ENCODE measurements at places on chromosomes 2 and 18. TPM values are rescaled to one million over a fixed set of nuclear protein-coding genes. Genes with fewer than 3 reads are reported as not detected.

DNA sequence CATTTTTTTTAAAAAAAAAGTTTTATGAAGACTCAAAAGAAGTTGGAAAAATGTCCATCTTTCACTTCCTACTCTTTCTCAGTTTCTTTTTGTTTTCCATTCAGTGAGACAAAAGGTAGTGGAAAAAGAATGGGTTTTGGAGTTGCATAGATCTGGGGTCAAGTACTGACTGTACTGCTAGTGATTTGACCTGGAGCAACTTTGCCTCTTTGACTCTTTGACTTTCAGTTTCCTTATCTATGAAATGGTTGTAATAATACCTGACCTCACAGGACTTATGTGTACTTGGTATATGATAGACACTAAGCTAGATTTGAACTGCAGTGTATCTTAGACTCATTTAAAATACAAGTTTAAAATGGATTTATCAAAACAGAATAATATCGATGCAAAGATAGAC, 3.5 kb upstream of the KCNE4 start:
- no peak overlapping the region for H3K27ac ChIP-seq
- no peaks in the 10 kb centered on the region for H3K36me3 ChIP-seq
- H3K4me3 ChIP-seq: no peak overlapping the region
- H3K4me1 ChIP-seq: no peaks in the 10 kb centered on the region
- no peak for DNase-seq

- no peak overlapping the region for H3K4me3 ChIP-seq
- no peaks in the 10 kb centered on the region for H3K27me3 ChIP-seq
- no peak overlapping the region for H3K27ac ChIP-seq
- no peaks in the 10 kb centered on the region for H3K4me1 ChIP-seq
- H3K36me3 ChIP-seq: no peaks in the 10 kb centered on the region
Observed at GRCh38 chr2:5304640-5305039, 387.5 kb upstream of the SOX11 start.

GRCh38 chr2:120709608-120710041, 26.0 kb upstream of the GLI2 start:
- H3K4me1 ChIP-seq: no peaks in the 10 kb centered on the region
- H3K4me3 ChIP-seq: no peak overlapping the region
- no peak for DNase-seq

The RTP5 gene
- 0.12 TPM for total RNA-seq

The SNRPD1 gene
- 58.1 TPM for total RNA-seq

DNA sequence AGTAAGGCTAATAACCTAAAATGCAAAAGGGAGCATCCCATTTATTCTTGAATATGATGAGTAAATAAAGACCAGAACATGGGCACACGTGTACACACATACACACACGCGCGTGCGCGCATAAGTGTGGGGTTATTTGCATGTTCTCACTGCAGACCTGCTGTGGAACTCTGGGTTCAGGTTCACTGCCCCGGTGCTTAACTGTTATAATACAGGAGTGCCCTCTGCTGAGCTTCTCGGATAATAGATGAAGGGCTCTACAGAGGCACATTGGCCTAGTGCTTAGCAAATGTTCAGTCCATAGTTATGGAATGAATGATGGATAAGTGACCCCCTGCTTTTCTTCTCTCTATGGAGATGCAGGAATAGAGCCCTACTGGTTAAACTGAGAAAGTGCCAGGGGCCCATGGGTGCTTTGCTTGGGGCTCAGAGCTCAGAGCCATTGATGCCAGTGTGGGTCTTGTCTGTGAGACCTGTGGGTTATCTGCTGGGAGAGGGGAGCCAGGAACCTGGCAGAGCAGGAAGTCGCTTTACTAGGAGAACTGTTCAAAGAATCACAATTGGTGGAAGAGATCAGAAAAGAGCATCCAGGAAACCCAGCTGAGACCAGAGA, 3.6 kb upstream of the ARL4C start:
- DNase-seq: peak; percentile 58
- peaks cover 4% of the 10 kb centered on the region for H3K36me3 ChIP-seq
- H3K27ac ChIP-seq: no peak overlapping the region
- peaks cover 26% of the 10 kb centered on the region for H3K4me1 ChIP-seq
- H3K27me3 ChIP-seq: peaks cover 18% of the 10 kb centered on the region

All from activated B cell treated with CpG ODN at 0.5 μM for 24 hours (primary cell).